Sciatic nerve (tissue), 2 donors: ENCODE measurements at places on chromosomes 16 and 17. TPM values are rescaled to one million over a fixed set of nuclear protein-coding genes. Genes with fewer than 3 reads are reported as not detected.

GRCh38 chr16:8096211-8096610, 494.1 kb downstream of the TMEM114 start:
- DNase-seq, result no peak

- no peak for DNase-seq
Observed at GRCh38 chr16:55329791-55330428, 5.9 kb downstream of the IRX6 start.

- no peak for DNase-seq
Observed at GRCh38 chr17:45248132-45248957, 13.5 kb downstream of the SPATA32 start.

The CDRT15L2 gene
- not detected for total RNA-seq

The NPIPB13 gene
- total RNA-seq, result 35.0 TPM
